CD4-positive, alpha-beta T cell (primary cell): ENCODE measurements at places on chromosomes 16 and 17.

- H3K27ac ChIP-seq: no peak overlapping the region
- H3K36me3 ChIP-seq: no peaks in the 10 kb centered on the region
- DNase-seq: no peak
- no peaks in the 10 kb centered on the region for H3K4me1 ChIP-seq
- H3K4me3 ChIP-seq: no peak overlapping the region
- H3K27me3 ChIP-seq: no peaks in the 10 kb centered on the region
Measured at GRCh38 chr16:23258919-23259237, 43.2 kb upstream of the SCNN1B start.

GRCh38 chr16:65908568-65908967, 457.9 kb upstream of the CDH5 start:
- H3K27me3 ChIP-seq: no peaks in the 10 kb centered on the region
- DNase-seq: no peak
- no peaks in the 10 kb centered on the region for H3K36me3 ChIP-seq
- no peak overlapping the region for H3K27ac ChIP-seq
- no peaks in the 10 kb centered on the region for H3K4me1 ChIP-seq

- H3K4me3 ChIP-seq: no peak overlapping the region
- H3K27me3 ChIP-seq: no peaks in the 10 kb centered on the region
- H3K4me1 ChIP-seq: peaks cover 71% of the 10 kb centered on the region
- peaks cover 46% of the 10 kb centered on the region for H3K36me3 ChIP-seq
- H3K27ac ChIP-seq: no peak overlapping the region
- no peak for DNase-seq
Measured at GRCh38 chr16:89295915-89296314, 78.4 kb downstream of the ZNF778 start.

DNA sequence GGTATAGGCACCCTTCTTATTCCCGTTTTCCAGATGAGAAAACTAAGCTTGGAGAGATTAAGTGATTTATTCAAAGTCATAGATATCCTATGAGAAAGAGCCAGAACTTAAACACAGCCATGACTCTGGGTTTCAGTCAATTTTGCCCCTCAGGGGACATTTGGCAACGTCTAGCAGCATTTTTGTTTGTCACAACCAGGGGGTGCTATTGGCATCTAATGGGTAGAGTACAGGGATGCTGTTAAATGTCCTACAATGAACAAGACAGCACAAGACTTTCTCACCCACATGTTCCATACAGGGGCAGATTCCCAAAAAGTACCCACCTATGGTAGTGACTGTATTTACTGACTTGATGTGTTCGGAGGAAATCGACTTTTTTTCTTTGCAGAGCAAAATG, 4.8 kb upstream of the SHISA9 start:
- H3K27ac ChIP-seq: no peak overlapping the region
- H3K4me3 ChIP-seq: no peak overlapping the region
- DNase-seq: no peak
- no peaks in the 10 kb centered on the region for H3K36me3 ChIP-seq
- peaks cover 13% of the 10 kb centered on the region for H3K27me3 ChIP-seq

GRCh38 chr16:68115851-68116250, 30.7 kb downstream of the NFATC3 start:
- peaks cover 61% of the 10 kb centered on the region for H3K4me1 ChIP-seq
- no peak overlapping the region for H3K4me3 ChIP-seq
- DNase-seq: no peak
- peaks cover 2% of the 10 kb centered on the region for H3K36me3 ChIP-seq
- no peaks in the 10 kb centered on the region for H3K27me3 ChIP-seq

- peak overlapping the region; percentile 96 for H3K27ac ChIP-seq
- DNase-seq: no peak
- H3K4me1 ChIP-seq: peaks cover 45% of the 10 kb centered on the region
- peaks cover 17% of the 10 kb centered on the region for H3K36me3 ChIP-seq
Measured at GRCh38 chr16:30535106-30535776, 583 bp upstream of the ZNF747 start.
